ENCODE measurements at places on chromosomes 2 and 18. TPM values are rescaled to one million over a fixed set of nuclear protein-coding genes. Genes with fewer than 3 reads are reported as not detected.

GRCh38 chr18:66979009-66979408 lies 375.1 kb upstream of the CDH19 start:
- no peak for DNase-seq

DNA sequence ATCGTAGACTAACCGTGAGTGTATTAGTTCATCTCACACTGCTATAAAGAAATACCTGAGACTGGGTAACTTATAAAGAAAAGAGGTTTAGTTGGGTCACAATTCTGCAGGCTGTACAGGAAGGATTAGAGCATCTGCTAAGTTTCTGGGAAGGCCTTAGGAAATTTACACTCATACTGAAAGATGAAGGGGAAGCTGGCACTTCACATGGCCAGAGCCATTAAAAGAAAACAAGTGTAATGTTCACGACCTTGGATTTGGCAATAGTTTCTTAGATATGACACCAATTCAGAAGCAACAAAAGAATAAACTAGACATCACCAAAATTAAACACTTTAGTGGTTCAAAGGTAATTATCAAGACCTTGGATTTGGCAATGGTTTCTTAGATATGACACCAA lies 23.8 kb downstream of the ABCB11 start:
- DNase-seq = no peak

The WIPF1 gene
- total RNA-seq = 368 TPM

The DAW1 gene
- total RNA-seq = not detected

Data from T-helper 17 cell (primary cell).